ENCODE measurements at places on chromosomes 2 and 18. TPM values are rescaled to one million over a fixed set of nuclear protein-coding genes. Genes with fewer than 3 reads are reported as not detected.

- H3K27me3 ChIP-seq = no peaks in the 10 kb centered on the region
- H3K4me1 ChIP-seq = no peaks in the 10 kb centered on the region
- H3K4me3 ChIP-seq = no peak overlapping the region
- no peaks in the 10 kb centered on the region for H3K36me3 ChIP-seq
These were observed 287.9 kb upstream of the GULP1 start for GRCh38 chr2:188003800-188004199.

Gene UGT1A3
- total RNA-seq = not detected

DNA sequence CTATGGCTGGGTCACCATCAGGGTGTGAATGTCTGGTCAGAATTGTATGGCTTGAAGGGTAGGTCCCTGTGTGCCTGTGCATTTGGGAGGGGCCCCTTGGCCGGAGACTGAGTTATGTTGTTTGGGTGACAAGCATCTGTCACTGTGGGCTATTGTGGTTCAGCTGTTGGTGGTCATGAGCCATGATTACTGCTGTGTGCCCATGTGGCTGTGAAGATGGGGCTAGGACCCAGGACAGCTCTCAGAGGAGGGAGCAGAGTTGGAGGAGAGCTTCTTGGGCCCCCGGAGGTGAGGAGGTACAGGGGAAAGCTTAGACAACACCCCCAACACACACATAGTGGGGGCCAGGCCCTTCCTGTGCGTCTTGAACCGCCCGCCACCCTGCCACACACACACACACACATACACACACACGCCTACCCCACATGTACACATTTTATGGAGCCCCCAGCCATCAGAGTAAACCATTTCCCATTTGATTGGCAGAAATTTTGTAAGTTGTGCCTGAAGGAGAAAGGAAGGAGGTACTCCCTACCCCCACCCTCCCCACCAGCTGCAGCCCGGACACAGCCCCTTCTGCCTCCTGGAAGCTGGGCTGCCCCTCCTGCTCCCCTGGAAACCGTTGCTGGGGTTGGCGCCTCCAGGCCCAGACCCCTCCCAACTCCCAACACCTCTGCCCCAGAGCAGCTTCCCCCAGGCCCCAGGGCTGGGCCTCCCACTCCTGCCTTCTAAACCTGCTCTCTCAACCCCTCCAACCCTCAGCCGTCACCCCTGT lies 2.0 kb downstream of the GAREM2 start:
- H3K4me1 ChIP-seq = peaks cover 11% of the 10 kb centered on the region
- H3K36me3 ChIP-seq = no peaks in the 10 kb centered on the region
- no peak overlapping the region for H3K27ac ChIP-seq

GRCh38 chr2:159623436-159623835 lies 7.1 kb upstream of the BAZ2B start:
- no peak overlapping the region for H3K27ac ChIP-seq
- DNase-seq = no peak
- no peaks in the 10 kb centered on the region for H3K36me3 ChIP-seq
- no peaks in the 10 kb centered on the region for H3K27me3 ChIP-seq
- no peak overlapping the region for H3K4me3 ChIP-seq
- H3K4me1 ChIP-seq = no peaks in the 10 kb centered on the region

DNA sequence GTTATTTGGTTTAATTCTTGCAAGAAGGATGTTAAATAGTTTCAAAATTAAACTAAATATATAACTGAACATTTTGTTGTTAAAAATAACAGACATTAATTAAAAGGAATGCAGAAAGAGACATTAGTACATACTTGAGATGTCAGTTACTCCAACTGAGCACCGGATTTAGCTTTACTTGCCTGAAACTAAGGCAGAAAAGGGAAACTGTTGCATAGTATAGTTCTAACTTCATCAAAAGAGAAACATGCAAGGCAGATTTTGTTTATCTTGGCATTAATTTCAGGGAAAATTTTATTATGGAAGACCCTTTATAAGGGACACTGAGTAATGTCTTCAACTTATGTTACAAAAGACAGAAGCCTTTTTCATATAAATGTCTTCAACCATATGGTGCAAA lies 218.3 kb downstream of the STK39 start:
- DNase-seq = no peak
- H3K27me3 ChIP-seq = no peaks in the 10 kb centered on the region
- no peak overlapping the region for H3K27ac ChIP-seq
- H3K4me3 ChIP-seq = no peak overlapping the region
- no peaks in the 10 kb centered on the region for H3K36me3 ChIP-seq
- H3K4me1 ChIP-seq = no peaks in the 10 kb centered on the region

DNA sequence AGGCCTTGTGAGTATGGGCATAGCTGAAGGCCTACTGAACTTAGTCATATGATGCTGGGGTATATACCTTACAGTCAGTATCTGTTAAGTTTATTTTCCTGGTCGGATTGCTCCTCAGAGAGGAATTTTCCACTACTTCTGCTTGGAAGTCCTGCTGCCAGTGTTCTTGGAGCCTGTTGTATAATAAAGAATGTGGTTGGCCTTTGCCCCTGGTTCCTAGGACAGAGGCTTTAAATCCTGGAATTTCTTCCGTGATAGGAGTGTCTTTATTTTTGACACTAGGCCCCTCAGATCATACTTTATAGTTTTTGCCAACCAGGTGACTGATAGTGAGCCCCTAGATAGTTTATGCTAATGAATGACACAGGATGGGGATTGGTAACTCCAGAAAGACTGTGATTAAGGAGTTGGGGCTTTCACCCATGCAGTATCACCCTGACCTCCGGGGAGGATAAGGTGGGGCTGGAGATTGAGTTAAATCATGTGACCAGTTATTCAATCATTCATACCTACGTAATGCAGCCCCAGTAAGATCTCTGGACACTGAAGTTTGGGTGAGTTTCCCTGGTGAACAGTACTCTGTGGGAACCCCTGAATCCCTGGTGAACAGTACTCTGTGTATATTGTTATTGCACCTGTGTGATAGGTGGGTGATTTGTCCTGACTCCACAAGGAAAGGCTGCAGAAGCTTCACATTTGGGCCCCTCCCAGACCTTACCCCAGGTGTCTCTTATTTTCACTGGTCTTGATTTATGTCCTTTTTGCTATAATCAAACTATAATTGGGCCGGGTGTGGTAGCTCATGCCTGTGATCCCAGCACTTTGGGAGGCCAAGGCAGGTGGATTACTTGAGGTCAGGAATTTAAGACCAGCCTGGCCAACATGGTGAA lies 56.9 kb downstream of the COMMD1 start:
- no peaks in the 10 kb centered on the region for H3K4me1 ChIP-seq
- no peak overlapping the region for H3K4me3 ChIP-seq
- no peak overlapping the region for H3K27ac ChIP-seq
- no peaks in the 10 kb centered on the region for H3K27me3 ChIP-seq
- no peak for DNase-seq

Gene OSR1
- total RNA-seq = 16.4 TPM

DNA sequence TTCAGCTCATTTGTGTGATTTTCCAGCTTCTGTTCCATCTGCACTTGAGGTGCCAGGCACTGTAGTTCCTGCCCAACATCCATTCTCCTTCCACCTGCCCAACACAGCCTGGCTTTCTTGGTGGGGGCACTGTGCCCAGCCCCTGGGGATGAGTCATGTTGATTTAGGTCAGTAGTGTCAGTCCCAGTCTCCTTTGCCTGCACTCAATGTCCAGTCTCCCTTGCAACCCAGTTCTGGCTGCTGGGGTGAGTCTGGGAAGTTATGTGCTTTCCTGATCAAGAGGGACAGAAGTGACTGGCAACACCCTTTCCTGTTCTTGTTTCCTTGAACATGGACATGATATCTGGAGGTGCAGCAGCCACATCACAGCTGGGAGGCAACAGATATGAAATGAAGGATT lies 1.5 kb upstream of the ASB18 start:
- DNase-seq = no peak
- H3K4me3 ChIP-seq = no peak overlapping the region
- no peaks in the 10 kb centered on the region for H3K27me3 ChIP-seq
- H3K27ac ChIP-seq = no peak overlapping the region
- no peaks in the 10 kb centered on the region for H3K4me1 ChIP-seq
- H3K36me3 ChIP-seq = no peaks in the 10 kb centered on the region

- DNase-seq = no peak
- H3K4me1 ChIP-seq = no peaks in the 10 kb centered on the region
- no peak overlapping the region for H3K4me3 ChIP-seq
- no peak overlapping the region for H3K27ac ChIP-seq
- no peaks in the 10 kb centered on the region for H3K36me3 ChIP-seq
These were observed 6.8 kb upstream of the CFLAR start for GRCh38 chr2:201109186-201109585.

- no peak overlapping the region for H3K27ac ChIP-seq
- H3K27me3 ChIP-seq = no peaks in the 10 kb centered on the region
- no peak for DNase-seq
- no peaks in the 10 kb centered on the region for H3K36me3 ChIP-seq
These were observed 15.1 kb downstream of the ASB18 start for GRCh38 chr2:236249066-236249465.

GRCh38 chr18:63218472-63218871 lies 101.1 kb downstream of the BCL2 start:
- H3K27me3 ChIP-seq = no peaks in the 10 kb centered on the region
- no peak for DNase-seq
- H3K4me1 ChIP-seq = no peaks in the 10 kb centered on the region
- no peaks in the 10 kb centered on the region for H3K36me3 ChIP-seq

DNA sequence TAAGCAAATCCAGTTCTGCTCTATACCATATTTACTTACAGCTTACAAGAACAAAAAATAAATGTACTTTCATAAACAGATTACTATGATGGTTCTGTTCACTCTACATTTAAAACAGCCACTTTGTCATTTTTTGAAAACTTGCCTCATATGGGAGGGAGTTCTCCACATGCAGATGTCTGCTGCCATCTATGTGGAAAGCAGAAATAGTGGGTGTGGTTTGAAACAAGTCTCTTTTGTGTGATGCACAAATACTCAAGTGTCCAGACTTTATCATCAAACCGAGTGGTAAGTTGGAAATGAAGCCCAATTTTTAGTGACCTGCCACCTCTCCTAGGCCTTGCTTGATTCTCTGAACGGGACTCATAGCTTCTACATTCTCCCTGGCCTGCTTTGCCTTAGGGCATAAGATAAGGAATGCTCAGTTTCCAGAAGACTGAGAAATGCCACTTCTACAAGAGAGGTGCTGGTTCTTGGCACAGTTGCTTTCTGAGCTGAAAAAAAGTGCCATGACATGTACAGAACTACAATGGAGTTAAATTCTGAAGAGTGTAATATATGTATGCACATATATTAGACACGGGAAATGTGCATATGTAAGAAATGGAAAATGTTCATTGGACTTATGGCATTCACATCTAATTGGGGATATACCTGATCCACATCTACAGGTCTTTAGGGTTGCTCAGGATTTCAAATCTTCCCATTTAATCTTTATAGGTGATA lies 221.0 kb downstream of the SLC8A1 start:
- no peaks in the 10 kb centered on the region for H3K36me3 ChIP-seq
- DNase-seq = no peak
- no peak overlapping the region for H3K27ac ChIP-seq
- H3K4me3 ChIP-seq = no peak overlapping the region

DNA sequence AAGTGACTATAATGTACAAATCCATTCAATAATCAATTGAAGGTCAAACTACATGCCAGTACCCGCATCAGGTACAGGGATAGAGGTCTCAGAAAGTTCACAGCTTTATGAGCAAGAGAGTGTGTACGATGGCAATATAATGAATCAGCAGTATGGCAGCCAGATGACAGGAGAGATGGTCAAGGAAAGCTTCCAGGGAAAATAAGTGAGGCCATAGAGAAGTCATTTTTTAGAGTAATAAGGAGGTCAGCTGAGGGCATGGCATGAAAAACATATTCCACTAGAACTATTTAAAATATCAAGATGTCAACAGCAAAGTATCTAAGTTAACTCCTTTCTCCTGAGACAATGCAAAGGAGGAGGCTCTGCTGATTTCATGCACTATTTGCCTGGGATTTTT lies 108.0 kb downstream of the SLC8A1 start:
- H3K27me3 ChIP-seq = no peaks in the 10 kb centered on the region
- H3K4me3 ChIP-seq = no peak overlapping the region
- no peaks in the 10 kb centered on the region for H3K36me3 ChIP-seq
- no peak for DNase-seq
- H3K4me1 ChIP-seq = no peaks in the 10 kb centered on the region
- peak overlapping the region; percentile 85 for H3K27ac ChIP-seq

Gene CCL20
- not detected for total RNA-seq

GRCh38 chr2:84285056-84285747 lies 173.9 kb downstream of the SUCLG1 start:
- H3K27ac ChIP-seq = no peak overlapping the region
- H3K36me3 ChIP-seq = no peaks in the 10 kb centered on the region
- DNase-seq = no peak
- H3K4me1 ChIP-seq = no peaks in the 10 kb centered on the region
- H3K27me3 ChIP-seq = no peaks in the 10 kb centered on the region

- DNase-seq = peak; percentile 27
- peaks cover 2% of the 10 kb centered on the region for H3K4me1 ChIP-seq
- H3K27ac ChIP-seq = peak overlapping the region; percentile 82
- H3K4me3 ChIP-seq = no peak overlapping the region
- no peaks in the 10 kb centered on the region for H3K27me3 ChIP-seq
These were observed 82.0 kb downstream of the ZNF516 start for GRCh38 chr18:76412818-76413565.

GRCh38 chr2:157839162-157839801 lies 36.8 kb downstream of the ACVR1 start:
- no peaks in the 10 kb centered on the region for H3K4me1 ChIP-seq
- H3K36me3 ChIP-seq = no peaks in the 10 kb centered on the region
- DNase-seq = no peak
- peak overlapping the region; percentile 59 for H3K27ac ChIP-seq

DNA sequence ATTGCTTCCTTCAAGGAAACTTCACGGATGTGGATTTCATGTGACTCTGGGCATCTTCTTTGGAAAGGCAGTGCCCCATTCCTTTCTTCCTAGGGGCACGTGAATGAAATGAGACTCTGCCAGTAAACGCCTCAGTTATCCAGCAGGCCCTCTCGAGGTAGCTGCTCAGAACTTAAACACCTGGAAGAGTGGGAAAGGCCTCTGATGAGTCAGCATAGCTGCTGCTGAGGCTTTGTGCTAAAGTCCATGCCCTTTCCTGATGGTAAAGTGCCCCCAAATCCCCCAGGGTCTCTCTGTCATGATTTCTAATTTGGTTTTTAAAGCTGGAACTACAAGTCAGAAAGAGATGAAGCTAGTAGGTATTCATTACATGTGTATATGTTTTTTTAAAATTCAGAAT lies 3.8 kb downstream of the SLC1A4 start:
- no peaks in the 10 kb centered on the region for H3K36me3 ChIP-seq
- DNase-seq = no peak
- no peaks in the 10 kb centered on the region for H3K27me3 ChIP-seq
- no peak overlapping the region for H3K27ac ChIP-seq
- no peak overlapping the region for H3K4me3 ChIP-seq

- H3K4me1 ChIP-seq = no peaks in the 10 kb centered on the region
- no peak overlapping the region for H3K27ac ChIP-seq
- no peaks in the 10 kb centered on the region for H3K36me3 ChIP-seq
- H3K4me3 ChIP-seq = no peak overlapping the region
These were observed 30.8 kb upstream of the AAK1 start for GRCh38 chr2:69674316-69674670.

- H3K27me3 ChIP-seq = no peaks in the 10 kb centered on the region
- no peak overlapping the region for H3K27ac ChIP-seq
- no peak for DNase-seq
- H3K36me3 ChIP-seq = no peaks in the 10 kb centered on the region
These were observed 15.9 kb upstream of the RNF152 start for GRCh38 chr18:61908661-61909060.

Measured in uterus (tissue), 4 donors.